ENCODE measurements at places on chromosomes 12 and 14.

GRCh38 chr14:76876076-76876475, 49.9 kb downstream of the LRRC74A start:
- DNase-seq = no peak

GRCh38 chr14:25122211-25122610, 72.3 kb upstream of the STXBP6 start:
- no peak for DNase-seq

DNA sequence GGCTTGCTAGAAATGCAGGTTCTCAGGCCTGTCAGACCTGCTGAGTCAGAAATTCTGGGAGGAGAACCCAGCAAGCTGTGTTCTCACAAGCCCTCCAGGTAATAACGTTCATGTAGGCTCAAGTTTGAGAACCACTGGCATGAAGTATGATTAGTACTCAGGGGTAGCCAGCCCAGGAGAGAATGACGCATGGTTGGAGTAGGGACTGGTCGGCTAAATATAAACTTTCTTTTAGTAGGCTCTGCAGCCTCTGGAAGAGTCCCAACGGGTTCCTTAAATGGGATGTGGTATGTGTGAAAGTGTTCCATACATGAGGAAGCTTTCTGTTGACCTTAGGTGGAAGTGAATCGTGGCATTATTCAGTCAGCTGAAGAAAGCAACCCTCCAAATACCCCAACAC, 209.3 kb downstream of the SLC41A2 start:
- no peak for DNase-seq

GRCh38 chr12:104565606-104566243, 109.0 kb downstream of the CHST11 start:
- no peak for DNase-seq

- DNase-seq = no peak
Observed at GRCh38 chr12:86148071-86148470, 108.1 kb downstream of the MGAT4C start.

DNA sequence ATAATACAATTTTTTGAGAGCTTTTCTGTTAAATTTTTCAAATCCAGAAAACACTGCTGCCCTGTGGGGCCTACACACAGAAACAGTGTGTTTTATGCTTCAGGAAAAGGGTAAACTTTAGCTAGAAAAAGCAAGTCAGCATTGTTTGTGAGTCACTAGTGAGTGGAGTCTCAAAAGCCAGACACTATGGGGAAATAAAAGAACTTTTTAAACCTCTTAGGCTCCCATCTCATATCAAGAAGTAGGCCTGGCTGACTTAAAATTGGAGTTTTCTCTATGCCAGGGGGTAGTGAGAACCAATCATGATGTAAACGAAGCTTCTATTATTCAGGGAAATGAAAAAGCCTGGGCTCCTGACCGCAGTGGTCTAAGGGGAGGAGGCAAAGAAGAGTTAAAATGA, 12.6 kb downstream of the GPR65 start:
- DNase-seq = no peak

- no peak for DNase-seq
Observed at GRCh38 chr14:88616697-88617096, 53.9 kb downstream of the ZC3H14 start.

DNA sequence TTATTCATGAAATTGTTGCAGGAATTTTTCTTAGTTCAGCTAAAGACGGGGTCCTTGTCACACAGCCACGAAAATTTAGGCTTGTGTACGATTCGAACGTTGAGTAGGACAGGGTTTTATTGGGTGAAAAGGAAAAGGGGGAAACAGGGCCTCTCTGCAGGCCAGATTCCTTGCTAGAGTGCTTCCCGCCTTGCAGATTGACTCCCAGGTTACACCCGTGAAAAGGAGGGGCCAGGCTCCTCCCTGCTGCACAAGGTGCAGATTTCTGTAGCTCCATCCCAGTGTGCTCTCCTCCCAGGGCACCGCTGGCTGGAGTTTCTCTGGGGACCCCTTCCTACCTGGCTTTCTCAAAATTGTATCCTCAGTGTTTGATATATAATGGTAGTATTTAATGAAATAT, 221.5 kb downstream of the ERC1 start:
- no peak for DNase-seq

GRCh38 chr14:58298477-58299400, at the start of gene ARID4A:
Gene ARID4A, plus strand, starts transcription at chr14:58298555. Its CDS starts 1,300 bp downstream, at chr14:58299855.
- peak; percentile 61 for DNase-seq

DNA sequence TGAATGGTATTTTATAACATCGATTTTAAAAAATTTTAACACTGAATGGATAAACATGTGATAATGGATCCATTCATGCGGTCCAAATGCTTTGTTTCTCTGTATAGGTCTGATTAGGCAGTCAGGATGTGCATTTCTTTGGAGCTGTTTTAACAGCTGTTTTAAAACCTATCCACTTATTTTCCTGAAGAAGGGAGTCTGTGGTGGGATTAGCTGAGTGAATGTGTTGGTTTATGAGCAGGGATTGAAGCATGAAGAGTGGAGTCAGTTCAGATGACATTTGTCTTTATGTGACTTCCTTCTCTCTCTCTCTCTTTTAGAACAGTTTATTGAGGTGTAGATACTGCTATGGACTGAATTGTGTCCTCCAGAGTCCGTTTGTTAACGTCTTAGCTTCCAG, 37.7 kb downstream of the GLT8D2 start:
- DNase-seq = no peak

- no peak for DNase-seq
Observed at GRCh38 chr12:27535318-27535717, 11.3 kb downstream of the PPFIBP1 start.

All from activated CD8-positive, alpha-beta memory T cell treated with anti-CD3 and anti-CD28 coated beads for 48 hours (primary cell).